HFFc6 (cell line): ENCODE measurements at places on chromosomes 16 and 17.

- H3K27me3 ChIP-seq = peaks cover under 1% of the 10 kb centered on the region; the same call in 1 of the 2 replicates
- peaks cover 14% of the 10 kb centered on the region for H3K36me3 ChIP-seq
- peak overlapping the region; percentile 84 for H3K4me3 ChIP-seq
- H3K27ac ChIP-seq = peak overlapping the region; percentile 88
- peak; percentile 59 for DNase-seq
Observed at GRCh38 chr16:89216315-89217137, 977 bp upstream of the ZNF778 start.

GRCh38 chr16:46885960-46886763 lies 2.0 kb downstream of the GPT2 start:
- no peaks in the 10 kb centered on the region; the same call in 1 of the 2 replicates for H3K27me3 ChIP-seq
- peaks cover 17% of the 10 kb centered on the region for H3K4me1 ChIP-seq
- H3K4me3 ChIP-seq = peak overlapping the region; percentile 86; the same call in 1 of the 2 replicates
- no peaks in the 10 kb centered on the region for H3K36me3 ChIP-seq
- no peak overlapping the region for H3K27ac ChIP-seq

- H3K4me1 ChIP-seq = no peaks in the 10 kb centered on the region
- H3K27ac ChIP-seq = no peak overlapping the region
- H3K4me3 ChIP-seq = no peak overlapping the region
- no peaks in the 10 kb centered on the region for H3K36me3 ChIP-seq
- H3K27me3 ChIP-seq = peaks cover 46% of the 10 kb centered on the region
Observed at GRCh38 chr17:36723459-36724025, 122.2 kb downstream of the MRM1 start.

- H3K36me3 ChIP-seq = no peaks in the 10 kb centered on the region
- peak; percentile 82 for DNase-seq
Observed at GRCh38 chr16:58638148-58639036, 8.8 kb upstream of the CNOT1 start.

- no peak for DNase-seq
- no peaks in the 10 kb centered on the region for H3K4me1 ChIP-seq
- H3K27me3 ChIP-seq = peaks cover 36% of the 10 kb centered on the region
- H3K36me3 ChIP-seq = no peaks in the 10 kb centered on the region
- H3K4me3 ChIP-seq = no peak overlapping the region
Observed at GRCh38 chr17:63489291-63489690, 12.4 kb downstream of the ACE start.

- peaks cover 18% of the 10 kb centered on the region for H3K27me3 ChIP-seq
- H3K27ac ChIP-seq = no peak within 1 kb of the TSS
- no peak for DNase-seq
- H3K4me3 ChIP-seq = no peak within 1 kb of the TSS
- H3K36me3 ChIP-seq = no peaks in the 10 kb centered on the region
Observed at GRCh38 chr16:2196162-2196980, at the start of gene CASKIN1. TSS of gene CASKIN1 (minus strand) at chr16:2196605. CDS start at chr16:2196432, 173 bp downstream.

DNA sequence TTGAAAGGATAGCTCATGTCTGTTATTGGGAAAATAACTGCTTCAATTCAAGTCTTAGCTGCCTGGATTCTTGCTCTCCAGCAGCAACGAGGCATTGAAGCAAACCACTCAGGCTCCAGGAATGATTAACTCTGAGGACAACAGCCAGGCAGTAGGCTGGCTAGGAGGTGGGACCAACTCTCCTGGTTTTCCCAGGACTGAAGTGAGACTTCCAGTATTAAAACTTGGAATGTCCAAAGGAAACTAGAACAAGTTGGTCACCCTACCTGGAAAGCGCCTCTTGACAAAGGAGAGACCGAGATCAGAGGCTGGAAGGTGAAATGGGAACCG lies 100.7 kb downstream of the SALL1 start:
- peaks cover 5% of the 10 kb centered on the region; the same call in 1 of the 2 replicates for H3K27me3 ChIP-seq
- DNase-seq = no peak
- H3K36me3 ChIP-seq = no peaks in the 10 kb centered on the region
- no peak overlapping the region for H3K4me3 ChIP-seq

- H3K36me3 ChIP-seq = peaks cover 8% of the 10 kb centered on the region; the same call in 1 of the 2 replicates
- peaks cover 7% of the 10 kb centered on the region; the same call in 1 of the 2 replicates for H3K4me1 ChIP-seq
- no peak for DNase-seq
- no peak overlapping the region for H3K4me3 ChIP-seq
- H3K27me3 ChIP-seq = peaks cover 15% of the 10 kb centered on the region
- no peak overlapping the region for H3K27ac ChIP-seq
Observed at GRCh38 chr17:45260204-45260783, 1.6 kb downstream of the SPATA32 start.

DNA sequence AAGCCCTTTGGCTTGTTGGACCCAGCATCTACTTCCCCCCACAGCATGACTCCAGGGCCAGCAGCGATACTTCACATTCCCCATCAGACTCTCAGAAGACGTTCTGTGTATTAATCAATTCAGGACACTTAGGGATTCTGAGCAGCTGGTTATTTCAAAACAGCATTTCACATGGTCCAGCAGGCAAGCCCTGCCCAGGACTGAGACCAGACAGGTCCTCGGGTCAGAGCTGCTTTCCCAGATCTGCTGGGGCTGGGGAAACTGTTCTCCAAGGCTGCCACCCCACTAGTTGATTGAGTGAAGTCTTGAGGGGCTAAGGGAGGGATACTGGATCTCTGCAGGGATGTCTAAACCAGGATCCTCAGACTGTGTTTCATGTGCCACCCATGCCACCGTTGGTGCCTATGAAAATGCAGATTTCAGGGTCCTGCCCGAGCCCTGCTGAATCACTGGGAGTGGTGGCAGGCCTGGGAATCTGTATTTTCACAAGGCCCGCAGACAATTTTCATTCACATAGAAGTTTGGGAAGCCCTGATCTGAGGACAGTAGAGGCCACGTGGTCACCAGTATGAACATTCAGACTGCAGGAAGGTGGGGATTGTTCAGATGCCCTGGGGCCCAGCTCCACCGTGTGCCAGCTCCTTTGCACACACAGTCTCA lies 40.6 kb upstream of the CDH5 start:
- no peak overlapping the region for H3K27ac ChIP-seq
- H3K4me1 ChIP-seq = no peaks in the 10 kb centered on the region
- peaks cover 40% of the 10 kb centered on the region for H3K27me3 ChIP-seq
- H3K4me3 ChIP-seq = no peak overlapping the region
- no peak for DNase-seq
- no peaks in the 10 kb centered on the region for H3K36me3 ChIP-seq

- no peak overlapping the region for H3K4me3 ChIP-seq
- H3K27ac ChIP-seq = no peak overlapping the region
- H3K36me3 ChIP-seq = no peaks in the 10 kb centered on the region
- DNase-seq = no peak
- no peaks in the 10 kb centered on the region for H3K4me1 ChIP-seq
Observed at GRCh38 chr16:50679266-50679665, 1.8 kb downstream of the SNX20 start.
